RCC 7860 (cell line): ENCODE measurements at places on chromosomes 7 and 10.

GRCh38 chr10:14540611-14541010, 209.9 kb upstream of the FRMD4A start:
- no peak for DNase-seq

DNA sequence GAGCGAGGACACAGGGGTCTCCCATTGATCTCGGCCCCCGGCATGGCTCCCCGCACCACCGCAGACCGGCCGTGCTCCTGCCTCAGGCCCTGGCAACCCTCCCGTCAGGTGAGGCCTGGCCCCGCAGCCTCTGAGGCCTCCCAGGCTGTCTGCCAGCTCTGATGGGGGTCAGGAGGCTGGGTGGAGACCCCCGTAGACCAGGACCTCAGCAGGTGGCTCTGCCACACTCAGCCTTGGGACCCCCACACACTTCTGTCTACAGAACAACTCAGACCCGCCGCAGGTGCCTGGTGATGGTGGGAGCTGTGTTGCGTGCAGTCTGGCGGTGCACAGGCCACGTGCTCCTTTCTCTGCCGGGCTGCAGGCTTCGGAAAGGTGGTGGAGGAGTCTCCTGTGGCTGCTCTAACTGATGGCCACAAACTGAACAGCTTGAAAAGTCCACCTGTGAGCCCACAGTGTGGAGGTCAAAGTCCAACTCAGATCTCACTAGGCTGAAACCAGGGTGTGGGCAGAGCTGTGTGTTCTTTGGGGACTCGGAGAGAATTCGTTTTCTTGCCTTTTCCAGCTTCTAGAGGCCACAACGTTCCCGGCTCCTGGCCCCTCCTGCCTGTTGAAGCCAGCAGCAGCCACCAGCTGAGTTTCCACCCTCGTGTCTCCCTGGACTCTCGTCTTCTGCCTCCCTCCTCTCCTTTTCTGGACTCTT, 62.5 kb downstream of the PWWP2B start:
- DNase-seq, result no peak

DNA sequence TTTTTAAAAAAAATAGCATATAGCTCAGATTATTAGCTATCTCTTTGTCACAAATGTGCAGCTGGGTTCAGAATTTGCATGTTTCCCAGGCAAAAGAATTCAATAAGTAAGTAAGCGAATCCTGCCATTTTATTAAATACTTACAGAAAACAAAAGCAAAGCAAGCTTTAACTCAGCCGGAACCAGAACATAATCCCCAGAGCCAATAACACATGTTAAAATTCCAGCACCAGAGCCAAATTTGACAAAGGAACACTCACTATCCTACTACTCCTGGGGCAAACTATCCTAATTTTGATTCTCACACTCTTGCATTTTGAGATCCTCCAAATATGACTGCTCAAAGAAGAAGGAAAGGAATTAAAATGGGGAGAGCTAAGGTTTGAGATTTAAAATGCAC, 32.6 kb downstream of the LRRTM3 start:
- DNase-seq, result no peak

- peak; percentile 78 for DNase-seq
Observed at GRCh38 chr10:128125944-128126764, at the start of gene MKI67. MKI67 (minus strand) TSS chr10:128126423; CDS start chr10:128125667, 756 bp downstream.

DNA sequence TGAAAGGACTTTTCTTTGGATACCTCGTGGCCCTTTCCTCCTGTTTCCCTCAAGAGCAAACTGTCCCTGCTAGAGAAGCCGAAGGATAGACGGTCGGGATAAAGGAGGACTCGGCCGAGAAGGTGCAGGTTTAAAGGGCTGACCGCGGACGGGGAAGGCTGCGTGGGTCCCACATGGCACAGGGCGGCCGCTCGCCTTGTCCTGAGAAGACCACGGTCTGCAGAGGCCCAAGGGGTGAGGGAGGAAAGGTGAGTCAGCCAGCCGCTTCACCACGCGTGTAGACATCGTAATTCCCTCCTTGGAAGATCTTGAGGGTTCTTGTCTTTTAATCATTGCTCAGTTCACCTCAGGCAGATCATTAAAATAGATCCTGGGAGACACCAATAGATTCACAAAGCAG, 253.8 kb downstream of the DPP6 start:
- no peak for DNase-seq

GRCh38 chr7:144842377-144842851, 6.6 kb upstream of the TPK1 start:
- peak; percentile 40 for DNase-seq
